Lung microvascular endothelial cell (primary cell): ENCODE measurements at places on chromosomes 3 and 15. TPM values are rescaled to one million over a fixed set of nuclear protein-coding genes. Genes with fewer than 3 reads are reported as not detected.

GRCh38 chr3:38608086-38608775, 41.3 kb downstream of the SCN5A start:
- no peak for DNase-seq

GRCh38 chr15:92077353-92078085, 224.0 kb downstream of the SLCO3A1 start:
- peak; percentile 71 for DNase-seq

DNA sequence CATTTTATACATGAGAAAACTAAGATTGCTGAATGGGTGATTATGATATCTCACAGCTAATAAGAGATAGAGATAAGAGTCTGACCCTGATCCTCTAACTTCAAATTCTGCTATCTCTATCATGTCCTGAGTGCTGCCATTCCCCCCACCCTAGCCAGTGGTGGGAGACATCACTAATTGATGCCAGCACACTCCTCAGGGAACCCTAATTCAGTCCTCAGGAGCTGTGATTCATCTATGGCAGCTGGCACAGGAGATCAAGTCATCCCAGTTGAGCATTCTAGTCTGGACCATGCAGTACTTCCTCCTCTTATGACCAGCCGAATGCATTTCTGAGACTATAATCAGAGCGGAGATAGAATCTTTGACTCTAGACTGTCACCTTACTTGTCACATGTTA, 71.9 kb downstream of the SYNM start:
- peak; percentile 34 for DNase-seq

DNA sequence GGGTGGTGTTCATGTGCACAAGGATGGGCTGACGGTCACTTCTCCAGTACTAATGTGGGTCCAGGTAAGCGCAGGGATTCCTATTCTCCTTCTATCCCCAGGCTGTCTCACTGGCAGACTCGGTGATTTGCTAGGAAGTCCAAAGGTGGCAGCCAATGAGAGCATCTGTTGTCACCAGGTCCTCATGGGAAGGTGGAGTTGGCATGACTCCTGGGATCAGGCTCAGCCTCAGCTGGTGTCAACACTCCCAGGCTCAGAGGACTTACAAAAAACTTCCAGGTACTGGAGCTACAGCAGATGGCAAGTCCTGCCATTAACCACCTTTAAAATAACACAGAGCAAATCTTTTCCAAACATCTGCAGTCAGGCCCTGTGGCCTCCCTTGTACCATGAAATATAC, 13.8 kb downstream of the XYLB start:
- DNase-seq = no peak

DNA sequence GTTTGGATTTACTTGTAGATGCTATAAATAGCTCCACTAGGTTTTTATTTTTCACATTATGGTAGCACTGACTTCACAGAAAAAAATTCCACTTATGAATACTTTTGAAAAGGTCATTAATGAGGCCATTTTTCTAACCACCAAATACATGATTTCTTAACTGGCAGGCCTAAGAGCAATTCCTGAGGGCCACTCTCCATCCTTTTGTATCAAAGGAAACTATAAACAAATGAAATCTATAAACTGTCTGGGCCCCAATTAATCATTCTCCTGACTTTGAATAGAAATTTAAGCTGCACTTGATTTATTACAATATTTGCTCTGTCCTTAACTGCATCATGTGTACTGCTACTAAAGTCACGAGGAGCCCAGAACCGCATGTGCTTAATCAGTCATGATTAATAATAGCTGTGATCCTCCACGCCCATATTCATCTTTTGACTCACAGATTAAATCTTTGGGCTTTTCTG, 25.1 kb upstream of the MTMR10 start:
- peak; percentile 69 for DNase-seq

DNA sequence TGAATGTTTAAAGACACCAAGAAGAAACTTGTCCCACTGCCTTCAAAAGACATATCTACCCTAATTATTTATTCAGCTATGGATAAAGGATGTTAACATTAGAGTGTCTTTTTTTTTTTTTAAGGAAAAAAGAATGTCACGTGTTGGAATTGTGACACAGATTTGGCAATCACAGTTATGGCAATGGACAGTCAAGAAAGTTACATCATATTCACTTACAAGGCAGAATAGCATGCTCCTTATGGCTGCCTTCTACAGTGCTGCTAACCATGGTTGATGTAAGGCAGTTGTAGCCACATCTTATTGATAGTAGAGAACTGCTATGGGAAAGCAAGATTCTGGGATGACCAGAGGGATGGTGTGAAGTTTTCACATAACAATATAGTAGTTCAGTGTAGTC, 128.8 kb upstream of the ZBTB20 start:
- DNase-seq = no peak

DNA sequence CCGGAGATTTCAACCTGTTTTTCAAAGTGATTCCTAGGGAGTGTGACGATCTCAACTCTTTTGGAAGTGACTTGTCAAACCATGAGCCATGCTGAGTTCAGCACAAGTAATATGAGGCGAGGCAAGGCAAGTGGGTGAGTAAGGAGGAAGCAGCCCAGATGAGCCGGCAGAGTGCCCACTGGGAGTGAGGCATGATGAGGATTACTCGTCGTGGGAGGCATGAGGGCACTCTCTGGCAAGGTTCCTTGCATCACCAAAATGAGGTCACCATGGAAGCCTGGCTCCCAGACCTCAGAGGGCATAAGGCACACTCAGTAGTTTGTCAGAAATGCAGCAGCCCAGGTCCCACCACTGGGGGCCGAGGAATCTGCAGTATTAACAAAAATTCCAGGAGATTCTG, 636.1 kb downstream of the MAGI1 start:
- no peak for DNase-seq

- peak; percentile 35 for DNase-seq
These were observed 2.9 kb downstream of the MBNL1 start for GRCh38 chr3:152271501-152272236.

- peak; percentile 20 for DNase-seq
These were observed 770.6 kb upstream of the NR2F2 start for GRCh38 chr15:95559875-95560394.

DNA sequence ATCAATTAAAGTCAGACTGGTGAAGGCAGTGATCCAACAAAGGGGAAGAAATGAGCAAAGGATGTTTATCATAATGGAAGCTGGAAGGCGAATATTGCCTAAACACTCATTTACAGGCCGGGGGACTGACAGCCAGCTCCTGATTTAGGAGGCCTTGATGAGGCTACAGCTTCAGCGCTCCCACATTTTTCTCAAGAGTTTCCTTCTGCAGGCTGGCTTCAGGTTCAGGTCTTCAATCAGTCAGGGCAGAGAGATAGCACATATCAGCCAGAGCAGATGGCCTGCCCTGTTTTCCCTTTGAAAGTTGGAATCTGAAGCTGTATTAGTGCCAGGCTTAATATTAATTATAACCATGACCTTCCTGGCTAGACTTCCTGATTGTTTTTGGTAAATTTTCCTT, 218.9 kb downstream of the SV2B start:
- no peak for DNase-seq

- DNase-seq = no peak
These were observed 48.5 kb downstream of the SATB1 start for GRCh38 chr3:18376682-18377081.

DNA sequence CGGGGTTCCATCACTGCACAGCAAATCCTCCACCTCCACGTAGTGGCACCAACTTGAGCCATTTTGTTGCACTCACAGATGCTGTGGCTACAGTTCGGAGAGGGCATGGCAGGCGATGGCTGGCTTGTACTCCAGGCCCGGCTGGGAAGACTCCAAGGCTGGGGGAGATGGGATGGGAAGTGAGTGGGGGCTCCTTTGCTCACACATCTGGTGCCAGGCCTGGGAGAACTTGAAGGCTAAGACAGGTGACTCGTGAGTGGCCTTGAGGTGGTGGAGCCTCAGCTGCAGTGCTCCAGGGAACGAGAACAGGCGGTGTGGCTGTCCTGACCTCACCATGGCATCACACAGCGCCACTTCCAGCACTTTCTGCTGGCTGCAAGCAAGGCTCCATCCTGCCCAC, 87.9 kb downstream of the PLXNA1 start:
- DNase-seq = no peak

GRCh38 chr3:41026394-41027177, 172.7 kb upstream of the CTNNB1 start:
- DNase-seq = peak; percentile 89

DNA sequence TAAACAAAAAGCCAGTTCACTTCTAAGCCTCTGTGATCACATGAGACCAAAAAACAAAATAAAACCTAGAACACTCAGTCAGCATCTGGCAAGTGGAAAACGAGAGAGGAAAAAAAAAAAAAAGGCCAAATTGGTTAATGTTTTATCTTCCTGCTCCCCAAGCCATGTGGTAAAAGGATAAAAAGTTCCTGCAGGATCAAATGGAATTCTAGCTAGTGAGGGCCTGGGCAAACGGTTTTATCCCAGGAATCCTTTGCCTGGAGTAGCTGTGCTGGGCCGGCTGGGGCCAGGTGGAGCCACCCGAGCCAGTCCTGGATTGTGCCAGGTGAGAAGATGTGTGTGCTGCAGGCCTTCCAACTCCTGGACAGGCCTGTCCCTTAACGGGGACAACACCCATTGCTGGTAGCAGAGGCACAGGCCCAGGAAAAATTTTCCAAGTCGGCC, 13.2 kb downstream of the SMAD6 start:
- DNase-seq = no peak

GRCh38 chr3:177934001-177934891, 602.0 kb upstream of the KCNMB2 start:
- DNase-seq = peak; percentile 5

DNA sequence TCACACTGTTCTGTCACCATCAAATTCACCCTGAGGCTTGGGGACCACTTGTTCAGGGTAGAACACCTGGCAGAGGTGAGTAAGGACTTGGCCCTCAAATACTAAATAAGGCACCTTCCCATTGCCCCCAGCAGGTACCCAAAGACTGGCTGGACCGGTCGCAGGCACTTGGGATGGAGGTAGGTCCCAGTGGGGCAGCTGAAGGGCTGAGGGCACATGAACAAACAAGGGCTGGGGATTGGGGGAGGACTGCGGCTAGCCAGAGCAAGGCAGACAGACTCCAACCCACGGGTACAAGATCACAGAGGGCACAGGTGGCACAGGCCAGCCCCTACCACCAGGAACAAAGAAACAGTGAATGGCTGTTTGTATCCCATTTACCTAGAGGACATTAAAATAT, 1.9 kb downstream of the MRPS25 start:
- no peak for DNase-seq

- no peak for DNase-seq
These were observed 102.5 kb downstream of the RPLP1 start for GRCh38 chr15:69555080-69555479.

DNA sequence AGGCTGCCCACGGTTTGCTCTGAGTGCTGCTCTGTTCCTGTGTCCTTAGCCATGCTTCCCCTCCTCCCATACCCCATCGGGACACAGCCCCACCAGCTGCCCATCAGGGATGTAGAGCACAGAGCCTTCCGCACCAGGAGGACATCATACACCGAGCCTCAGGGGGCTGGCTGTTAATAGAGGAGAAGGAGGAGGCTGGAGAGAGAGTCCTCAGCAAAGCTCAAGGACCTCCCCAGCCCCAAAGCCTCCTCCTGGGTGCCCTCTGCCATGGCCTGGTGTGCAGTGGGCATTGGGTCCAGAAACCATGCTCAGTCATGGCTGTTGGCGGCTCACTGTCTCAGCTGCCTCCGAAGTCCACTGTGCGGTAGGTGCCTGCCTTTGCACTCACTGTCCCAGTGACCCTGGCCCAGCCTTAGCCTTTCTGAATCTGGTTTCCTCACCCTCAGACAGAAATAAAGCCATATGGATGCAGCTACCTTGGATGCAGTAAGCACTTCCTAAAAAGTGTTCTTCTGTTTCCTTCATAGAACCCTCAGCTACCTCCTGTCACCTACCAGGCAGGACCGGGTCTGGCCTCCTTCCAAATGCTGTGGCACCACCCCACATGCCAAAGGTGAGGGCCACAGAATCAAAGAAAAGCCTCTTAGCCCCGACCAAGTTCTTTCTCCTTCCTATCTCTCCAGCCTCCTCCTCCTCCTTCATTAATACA, 53.9 kb downstream of the ACAD9 start:
- DNase-seq = no peak

DNA sequence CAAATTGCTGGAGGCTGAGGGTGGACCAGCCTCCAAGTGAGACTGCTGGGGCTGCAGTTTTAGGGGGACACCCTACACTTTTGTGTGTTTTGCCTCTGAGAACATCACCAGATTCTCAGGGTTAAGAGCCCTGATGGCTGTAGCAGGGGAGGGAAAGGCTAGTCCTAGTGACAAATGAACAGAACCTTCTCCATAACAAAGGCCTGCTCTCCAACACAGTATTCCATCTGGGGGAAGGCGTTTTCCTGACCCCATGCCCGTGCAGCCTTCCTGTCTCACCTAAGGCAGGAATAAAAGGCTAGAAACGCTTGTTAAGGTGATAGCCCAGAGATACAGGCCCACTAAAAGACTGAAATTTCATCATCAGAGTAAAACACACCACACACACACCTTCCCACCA, 50.2 kb upstream of the NSMCE3 start:
- DNase-seq = no peak

RTP1 gene
- not detected in 2 replicates for total RNA-seq

UPK1B gene
- total RNA-seq = under 0.01 TPM in 1 of 2 replicates, not detected in the other

CERS3 gene
- not detected in 2 replicates for total RNA-seq

RYK gene
- 61.5 and 99.6 TPM in 2 replicates for total RNA-seq

SOX14 gene
- total RNA-seq = not detected in 2 replicates

RPL32 gene
- total RNA-seq = 857 and 1,065 TPM in 2 replicates

ROPN1 gene
- total RNA-seq = not detected in 2 replicates

BFSP2 gene
- not detected in 2 replicates for total RNA-seq

XCR1 gene
- not detected in 2 replicates for total RNA-seq
